Osteocyte (in vitro differentiated cells): ENCODE measurements at places on chromosomes 3 and 15. TPM values are rescaled to one million over a fixed set of nuclear protein-coding genes. Genes with fewer than 3 reads are reported as not detected.

DNA sequence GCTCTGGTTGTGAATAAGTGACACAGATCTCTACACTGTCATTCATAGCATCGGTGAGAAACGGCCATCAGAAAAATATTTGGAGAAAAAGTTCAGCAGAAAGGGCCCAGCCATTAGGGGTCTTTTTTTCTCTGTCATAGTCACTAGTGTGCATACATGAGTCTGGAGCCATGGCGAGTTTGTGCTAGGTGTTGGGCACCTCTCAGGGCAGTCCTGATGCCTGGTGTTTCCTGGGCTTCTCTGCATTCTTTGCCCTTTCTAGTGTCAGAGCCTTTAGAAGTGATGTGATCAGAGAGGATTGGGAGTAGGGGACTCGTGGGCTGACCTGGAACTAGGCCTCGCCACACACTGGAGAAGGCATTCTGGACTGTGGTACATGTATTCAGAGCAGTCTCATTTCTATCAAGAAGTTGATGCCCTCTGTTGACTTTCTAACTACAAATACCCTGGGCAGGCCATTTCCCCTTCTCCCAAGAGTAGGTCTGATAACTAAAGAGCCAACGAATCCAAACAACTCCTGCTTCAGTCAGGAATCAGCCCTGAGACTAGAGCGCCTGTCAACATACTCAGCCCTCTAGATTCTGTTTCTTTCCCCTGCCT lies 1.6 kb downstream of the KY start:
- peak; percentile 59 for DNase-seq

- DNase-seq = no peak
Measured at GRCh38 chr3:107384428-107384827, 7.2 kb downstream of the CCDC54 start.

DNA sequence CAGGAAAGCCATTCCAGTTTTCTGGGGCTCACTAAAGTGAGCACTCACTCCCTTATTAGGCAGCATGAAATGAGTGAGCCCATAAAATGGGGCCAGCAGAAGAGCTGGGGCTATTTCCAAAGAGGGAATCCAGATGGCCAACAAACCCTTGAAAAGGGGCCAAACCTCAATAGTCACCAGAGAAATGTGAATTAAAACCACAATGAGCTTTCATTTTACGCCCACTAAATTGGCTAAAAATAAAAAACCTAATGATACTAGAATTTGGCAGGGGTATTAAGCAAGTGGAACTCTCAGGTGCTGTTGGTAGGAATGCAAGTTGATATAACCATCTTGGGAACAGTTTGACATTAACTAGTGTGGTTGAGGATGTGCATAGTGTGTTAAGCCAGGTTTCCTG lies 42.1 kb upstream of the RAF1 start:
- DNase-seq = no peak

DNA sequence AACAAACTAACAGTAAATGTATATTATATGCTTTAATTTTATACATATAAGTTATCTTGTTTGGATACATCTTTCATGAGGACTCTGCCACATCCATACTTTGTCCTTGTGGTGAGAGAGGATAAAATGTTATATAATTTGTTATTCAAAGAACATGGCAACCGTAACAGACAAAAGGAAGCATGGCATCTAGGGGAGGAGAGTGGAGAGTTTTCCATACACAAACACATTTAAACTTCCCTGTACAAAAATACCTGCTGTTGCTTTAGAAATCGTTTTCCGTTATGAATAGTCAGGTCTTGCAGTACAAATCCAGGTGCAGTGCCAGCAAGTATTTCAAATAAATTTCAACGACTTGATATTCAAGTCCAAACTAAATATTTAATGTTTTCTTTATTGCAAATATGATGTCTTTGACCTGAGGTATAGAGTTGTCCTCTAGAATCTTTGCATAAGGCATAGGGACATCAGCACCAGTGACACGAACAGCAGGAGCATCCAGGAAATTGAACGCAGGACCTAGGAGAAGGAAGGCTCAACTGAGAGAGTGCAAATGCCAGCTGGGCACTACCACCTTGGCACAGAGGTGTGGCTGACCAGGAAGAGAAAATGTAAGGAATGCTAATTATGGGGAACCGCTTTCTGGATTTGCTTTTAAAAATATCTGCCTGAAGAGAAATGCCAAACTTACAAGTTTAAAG lies 5.8 kb downstream of the PDHB start:
- DNase-seq = no peak

- no peak for DNase-seq
Measured at GRCh38 chr3:112979244-112979832, 4.4 kb upstream of the CD200R1 start.

DNA sequence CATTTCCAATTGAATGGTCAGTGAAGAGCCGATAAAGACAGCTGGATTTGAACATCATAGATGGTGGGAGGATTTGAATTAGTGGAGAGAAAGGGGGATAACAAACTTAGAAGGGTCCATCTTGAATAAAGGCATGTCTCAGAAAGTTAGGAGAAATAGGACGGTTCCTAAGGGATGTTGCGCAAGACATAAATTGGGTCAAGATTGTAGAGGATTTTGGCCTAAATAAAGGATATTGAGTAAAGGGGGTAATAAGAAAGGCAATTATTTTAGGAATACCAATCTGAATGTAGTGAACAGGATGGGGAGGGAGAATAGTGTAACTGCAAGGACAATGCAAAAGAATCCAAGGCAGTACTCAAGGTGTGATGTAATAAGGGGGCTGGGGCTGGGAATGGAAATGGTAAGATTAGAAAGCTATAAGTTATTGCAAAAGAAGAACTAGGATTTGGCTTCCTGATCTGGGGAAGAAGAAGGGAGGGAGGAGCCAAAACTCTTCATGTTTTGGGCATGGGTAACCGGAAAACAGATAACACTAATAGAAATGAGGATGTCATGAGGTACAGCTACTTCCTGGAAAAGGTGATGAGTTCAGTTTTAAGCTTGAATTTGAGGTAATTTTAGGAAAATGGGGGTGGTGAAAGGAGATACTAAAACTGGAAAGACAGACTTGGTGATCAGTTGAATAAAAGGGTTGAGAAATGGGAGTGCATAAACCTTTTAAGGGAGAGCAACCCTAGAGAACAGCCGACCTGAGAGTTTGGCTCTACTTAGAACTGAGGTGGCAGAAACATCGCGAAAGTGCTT lies 17.3 kb upstream of the TRPC1 start:
- no peak for DNase-seq

- no peak for DNase-seq
Measured at GRCh38 chr15:35444557-35445204, 101.3 kb downstream of the DPH6 start.

- DNase-seq = no peak
Measured at GRCh38 chr3:9167222-9167621, 82.2 kb downstream of the SRGAP3 start.

DNA sequence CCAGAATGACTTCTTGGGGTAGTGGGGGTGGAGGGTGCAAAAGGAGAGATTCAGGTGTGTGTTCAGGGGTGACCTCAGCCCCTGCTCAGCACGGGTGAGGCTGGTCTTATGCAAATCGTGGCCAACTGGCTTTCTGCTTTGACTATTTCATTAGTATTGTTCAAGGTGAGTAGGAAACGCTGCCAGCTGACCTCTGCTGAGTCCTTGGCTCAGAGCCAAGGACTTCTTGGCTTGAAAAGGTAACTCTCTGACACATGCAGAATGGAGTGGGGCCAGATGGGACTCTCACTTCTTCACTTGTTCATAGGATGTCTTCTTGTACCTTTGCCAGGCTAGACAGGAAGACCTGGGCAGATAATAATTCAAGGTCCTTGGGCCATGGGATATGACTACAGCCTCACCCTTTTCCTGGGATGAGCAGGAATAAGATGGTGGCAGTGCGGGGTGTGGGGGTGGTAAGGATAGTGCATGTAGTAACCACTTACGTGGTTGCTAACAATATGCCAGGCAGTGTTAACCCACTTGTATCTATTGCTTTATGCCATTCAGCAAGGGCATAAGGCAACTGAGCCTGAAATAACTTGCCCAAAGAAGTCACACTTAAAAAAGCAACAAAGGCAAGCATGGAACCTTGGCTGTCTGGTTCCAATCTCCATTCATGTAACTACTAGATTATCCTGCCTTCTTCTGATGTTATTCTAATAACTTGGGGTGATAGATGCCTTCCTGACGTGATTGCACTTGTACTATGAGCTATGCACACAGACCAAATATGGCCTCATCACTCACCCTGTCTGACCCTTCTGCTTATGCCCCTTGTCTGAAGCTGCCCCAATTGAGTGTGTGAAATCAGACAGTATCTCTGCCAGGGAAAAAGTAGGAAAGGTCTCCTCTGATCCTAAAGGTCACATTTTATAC lies 193.1 kb downstream of the NR1D2 start:
- no peak for DNase-seq

GRCh38 chr15:67189326-67190051 lies 65.0 kb downstream of the AAGAB start:
- DNase-seq = peak; percentile 76

DNA sequence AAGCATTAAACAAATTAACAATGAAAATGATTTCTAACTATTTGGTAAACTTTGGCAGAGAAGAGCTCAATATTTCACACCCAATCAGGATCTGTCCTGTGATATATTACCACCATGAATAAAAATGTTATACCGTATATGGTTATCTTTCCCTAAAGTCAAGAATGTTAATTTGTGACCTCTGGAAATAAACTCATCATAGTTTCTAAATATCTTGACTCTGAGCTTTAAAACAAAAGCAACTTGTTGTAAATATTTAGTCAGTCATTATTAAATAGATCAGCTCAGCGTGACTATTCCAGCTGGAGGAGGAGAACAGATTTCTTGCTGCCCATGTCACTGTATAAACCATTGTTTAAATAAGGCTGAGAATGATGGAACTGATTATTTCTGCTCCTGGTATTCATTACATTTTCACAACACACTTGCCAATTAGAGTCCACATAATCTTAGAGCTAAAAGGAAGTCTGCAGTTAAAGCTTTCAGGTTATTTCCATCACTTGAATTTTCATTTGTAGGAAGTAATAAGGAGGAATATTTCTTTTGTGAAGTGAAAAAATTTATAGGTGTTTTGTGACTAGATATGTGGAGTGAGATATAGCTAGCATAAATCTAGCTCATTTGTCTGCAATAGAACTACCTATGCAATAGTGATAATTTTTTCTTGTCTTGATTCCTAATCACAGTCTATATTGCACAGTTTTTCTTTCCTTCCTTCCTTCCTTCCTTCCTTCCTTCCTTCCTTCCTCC lies 106.5 kb upstream of the P2RY1 start:
- no peak for DNase-seq

DNA sequence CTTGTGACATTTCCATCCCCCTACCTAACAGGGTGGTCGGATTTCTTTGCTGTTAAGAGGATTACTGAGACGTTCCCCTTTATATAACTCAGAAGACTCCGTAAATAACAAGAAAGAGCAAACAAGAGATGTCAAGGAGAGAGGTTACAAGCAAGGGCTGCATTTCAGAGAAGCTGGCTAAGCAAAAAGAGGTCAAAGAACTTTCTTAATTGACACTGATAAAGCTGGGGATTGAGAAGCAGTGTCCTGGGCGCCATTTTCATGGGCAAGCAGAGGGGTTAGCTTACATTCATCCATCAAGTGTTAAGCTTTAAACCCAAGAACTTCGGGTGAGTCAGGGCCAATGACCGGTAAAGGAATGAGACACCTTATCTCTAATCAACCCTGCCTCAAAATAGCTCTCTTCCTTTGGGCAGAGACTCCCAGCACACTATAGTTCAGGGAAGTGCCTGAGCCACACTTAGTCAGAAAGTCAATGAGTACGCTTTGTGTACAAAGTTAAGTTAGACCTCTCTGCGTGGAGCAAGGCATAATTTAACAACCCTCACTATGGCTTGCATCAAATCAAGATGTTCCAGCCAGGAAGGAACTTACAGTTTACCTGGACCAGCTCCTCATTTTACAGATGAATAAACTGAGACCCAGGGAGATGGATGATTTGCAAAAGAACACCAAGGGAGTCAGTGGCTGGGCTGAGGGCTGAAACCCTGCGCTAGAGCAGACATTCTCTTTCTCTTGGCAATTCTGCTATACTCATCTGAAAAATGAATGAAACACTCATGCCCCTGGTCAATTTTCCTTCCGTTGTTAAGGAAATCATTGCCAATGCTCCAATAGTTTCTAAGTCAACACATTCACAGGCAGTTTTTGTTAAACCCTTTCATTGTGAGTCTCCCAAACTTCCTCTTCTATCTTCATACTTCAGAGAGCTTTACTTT lies 44.6 kb downstream of the CCNL1 start:
- no peak for DNase-seq

- DNase-seq = no peak
Measured at GRCh38 chr3:14458434-14459275, 56.2 kb downstream of the SLC6A6 start.

- DNase-seq = no peak
Measured at GRCh38 chr3:37262816-37263393, 88.5 kb upstream of the LRRFIP2 start.

- DNase-seq = no peak
Measured at GRCh38 chr3:61371123-61371522, 119.9 kb upstream of the FHIT start.

DNA sequence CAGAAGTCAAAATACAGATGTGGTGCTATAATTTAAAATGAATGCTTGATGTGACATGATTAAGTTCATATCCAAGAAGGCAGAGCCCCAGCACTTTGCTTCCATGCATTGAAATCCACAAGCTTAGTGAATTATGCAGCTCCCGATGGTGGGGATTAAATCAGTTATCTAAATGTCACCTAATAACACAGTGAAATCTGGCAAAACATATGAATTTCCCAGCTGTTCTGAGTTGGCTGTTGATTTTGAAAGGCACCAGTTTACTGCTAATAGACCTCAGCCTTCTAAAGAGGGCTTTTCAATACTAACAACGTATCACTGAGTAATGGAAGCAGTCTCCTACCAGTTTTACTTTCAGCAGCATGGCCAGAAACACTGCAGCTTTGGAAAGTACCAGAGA lies 19.8 kb upstream of the CRBN start:
- no peak for DNase-seq

DNA sequence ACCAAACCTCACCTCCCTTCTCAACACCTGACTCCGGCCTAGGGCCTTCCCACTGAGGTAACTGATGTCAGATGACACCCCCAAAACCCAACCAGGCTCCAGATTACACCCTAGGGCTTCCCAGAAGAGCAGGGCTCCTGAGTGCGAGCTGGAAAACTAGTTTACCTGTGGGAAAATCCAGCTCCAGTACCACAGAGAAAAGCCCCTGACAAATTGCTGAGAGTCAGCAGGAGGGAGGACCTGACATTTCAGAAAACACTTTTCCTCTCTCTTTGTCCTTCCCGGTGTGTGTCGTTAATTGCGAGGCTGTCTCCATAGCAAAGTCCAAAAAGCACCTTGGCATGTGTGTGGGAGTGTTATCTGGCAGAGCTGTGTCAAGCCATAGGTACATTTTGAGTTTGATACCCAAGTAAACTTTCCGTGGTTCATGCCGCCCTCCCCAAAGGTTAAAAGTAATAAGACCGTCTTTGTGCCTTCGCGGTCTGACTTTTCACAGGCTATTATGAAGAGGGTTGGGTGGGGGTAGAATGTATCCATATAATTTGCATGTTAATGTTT lies 79.8 kb upstream of the FNDC3B start:
- no peak for DNase-seq

The SLC9C1 gene
- total RNA-seq = not detected in 2 replicates

The GOLGA8G gene
- total RNA-seq = not detected in 2 replicates

The ST8SIA2 gene
- total RNA-seq = 2.1 and 3.5 TPM in 2 replicates

The FRMD4B gene
- total RNA-seq = 0.52 and 1.3 TPM in 2 replicates

The LYSMD2 gene
- total RNA-seq = 1.8 and 2.7 TPM in 2 replicates

The BNC1 gene
- 3.2 TPM in 2 replicates for total RNA-seq

The TSC22D2 gene
- 51.3 and 51.5 TPM in 2 replicates for total RNA-seq

The OR5H15 gene
- not detected in 2 replicates for total RNA-seq

The LDHAL6B gene
- total RNA-seq = not detected in 2 replicates
